ENCODE measurements at places on chromosomes 11 and 22.

DNA sequence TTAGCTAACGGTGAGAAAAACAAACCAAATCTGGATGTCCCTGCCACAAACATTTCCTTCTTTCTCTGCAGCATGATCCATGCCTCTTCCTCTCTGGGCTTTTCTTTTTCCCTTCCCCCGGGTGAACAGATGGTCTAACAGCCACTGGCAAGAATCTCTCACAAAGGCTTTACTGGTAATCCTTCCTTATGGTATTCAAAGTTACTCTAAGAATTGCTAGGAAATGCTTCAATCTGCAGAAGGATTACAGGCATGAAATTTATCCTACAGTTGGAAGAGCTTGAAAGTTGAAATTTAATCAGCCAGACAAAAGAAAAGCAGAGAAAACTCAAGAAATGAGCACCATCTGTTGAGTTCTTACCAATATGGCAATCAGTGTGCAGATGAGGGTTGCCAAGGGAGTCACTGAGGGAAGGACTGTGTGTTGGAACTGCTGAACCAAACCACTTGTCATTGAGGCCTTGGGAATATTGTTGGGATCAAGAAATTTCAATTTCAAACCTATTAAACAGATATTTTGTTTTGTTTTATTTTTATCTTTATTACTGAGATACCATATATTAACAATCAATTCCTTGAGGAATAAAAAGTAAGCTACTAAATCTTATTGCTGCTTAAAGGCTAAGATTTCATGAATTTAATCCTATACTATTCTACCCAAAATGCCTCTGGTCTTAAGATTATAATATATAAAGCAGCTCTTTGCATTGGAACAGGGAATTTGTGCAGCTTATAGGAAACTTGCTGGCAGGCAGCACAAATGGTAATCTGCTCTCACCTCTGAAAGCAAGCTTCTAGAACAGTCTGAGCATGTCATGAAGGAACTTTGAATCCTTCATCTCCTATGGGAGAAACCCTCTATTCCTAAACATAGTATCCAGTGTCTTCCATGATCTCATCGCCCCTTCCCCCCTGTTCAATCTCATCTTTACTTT is 29.7 kb upstream of the NDUFC2 start:
- no peak for DNase-seq

DNA sequence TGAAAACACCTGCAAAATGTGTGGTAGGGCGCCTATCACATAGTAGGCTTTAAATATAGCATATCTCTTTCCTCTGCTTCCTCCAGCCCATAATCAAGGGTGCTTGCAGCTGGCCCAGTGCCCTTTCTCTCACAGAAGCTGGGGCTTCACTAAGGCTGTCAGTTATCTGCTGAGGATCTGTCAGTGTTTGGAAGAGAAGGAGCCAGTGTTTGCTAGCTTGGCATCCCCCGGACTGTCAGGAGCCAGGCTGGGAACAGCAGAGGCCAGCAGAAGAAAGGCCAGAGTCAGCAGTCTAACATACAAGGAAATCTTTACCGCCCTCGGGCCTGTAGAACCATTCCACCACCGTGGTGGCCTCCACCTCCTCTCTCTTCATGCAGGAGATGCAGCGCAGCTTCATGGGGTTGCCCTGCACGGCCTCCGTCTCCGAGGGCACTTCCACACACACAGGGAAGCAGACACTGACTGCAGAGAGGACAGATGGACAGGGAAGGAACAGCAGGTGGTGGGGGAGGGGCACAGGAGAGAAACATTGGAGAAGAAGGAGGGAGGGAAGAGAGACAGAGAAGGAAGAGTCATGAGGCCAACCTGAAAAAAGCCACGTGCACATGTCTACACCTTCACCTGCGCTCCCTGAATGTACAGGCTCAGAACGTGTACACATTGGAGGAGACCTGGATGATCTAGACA is 9.0 kb downstream of the SCN3B start:
- DNase-seq: no peak

GRCh38 chr11:20597680-20598484 is 1.5 kb upstream of the SLC6A5 start:
- no peak for DNase-seq

DNA sequence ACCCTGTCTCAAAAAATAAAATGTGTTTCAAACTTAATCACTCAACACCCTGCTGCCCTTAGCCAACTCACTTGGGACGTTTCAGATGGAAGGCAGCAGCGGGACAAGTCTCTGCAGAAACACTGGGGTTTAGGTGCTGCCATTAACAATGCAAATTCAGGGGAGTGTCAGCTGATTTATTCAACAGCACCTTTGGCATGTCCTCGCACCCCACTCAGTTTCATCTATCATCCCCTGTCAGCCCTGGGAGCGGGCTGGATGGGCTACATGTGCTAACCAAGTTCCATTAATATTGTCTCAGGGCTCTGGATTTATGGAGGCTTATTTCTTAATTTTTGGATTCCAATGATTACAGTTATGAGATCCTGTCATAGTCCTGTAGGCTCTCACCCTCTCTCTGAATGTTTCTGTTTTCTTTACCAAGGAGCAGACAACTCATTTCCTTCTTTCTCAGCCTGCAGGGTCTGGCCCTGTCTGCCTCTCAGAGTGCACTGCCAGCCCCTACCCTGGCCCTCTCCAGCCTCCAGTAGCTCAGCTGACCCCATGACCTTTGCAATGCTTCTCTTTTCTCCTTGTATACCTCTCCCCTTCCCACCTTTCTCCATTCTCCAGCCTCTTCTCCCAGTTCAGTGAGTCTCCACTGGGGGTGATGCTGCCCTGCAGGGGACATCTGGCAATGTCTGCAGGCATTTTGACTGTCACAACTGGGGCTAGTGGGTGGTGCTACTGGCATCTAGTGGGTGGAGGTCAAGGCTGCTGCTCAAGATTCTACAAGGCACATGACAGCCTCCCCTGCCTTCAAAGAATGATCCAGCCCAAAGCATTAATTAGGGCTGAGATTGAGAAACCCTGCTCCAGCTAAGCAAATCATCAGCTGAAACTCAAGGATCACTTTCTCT is 79.0 kb downstream of the APIP start:
- DNase-seq: no peak

DNA sequence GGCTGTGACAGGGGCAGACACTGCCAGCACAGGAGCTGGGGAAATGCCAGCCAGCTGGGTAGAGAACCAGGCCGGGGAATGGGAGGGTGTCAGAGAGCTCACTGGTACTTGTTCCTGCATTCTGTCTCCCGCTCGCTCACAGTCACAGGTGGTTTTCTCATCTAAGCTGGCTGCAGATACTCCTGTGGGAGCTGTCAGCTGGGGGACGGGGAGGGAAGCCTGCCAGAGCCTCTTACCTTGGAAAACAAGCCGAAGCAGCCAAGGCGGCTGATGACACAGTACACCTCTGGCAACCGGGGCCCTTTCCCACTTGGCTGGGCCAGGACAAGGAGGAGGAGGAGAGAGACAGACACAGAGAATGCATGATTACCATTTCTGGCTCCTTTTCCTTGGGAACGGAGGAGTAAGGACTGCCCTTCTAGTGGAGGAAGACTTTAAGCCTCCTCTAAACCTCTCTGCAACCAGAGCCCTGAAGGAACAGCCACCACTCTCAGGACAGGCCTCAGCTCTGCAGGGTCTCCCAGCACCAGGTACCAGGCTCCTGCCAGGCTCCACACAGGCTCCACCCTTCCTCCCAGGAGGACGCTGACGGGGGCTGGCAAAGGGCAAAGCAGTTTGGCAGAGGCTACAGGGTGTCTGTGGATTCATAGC is 25.1 kb downstream of the RPL27A start:
- peak; percentile 84 for DNase-seq

- no peak for DNase-seq
These were observed 29.4 kb downstream of the DAGLA start for GRCh38 chr11:61709572-61709971.
